ENCODE measurements at places on chromosomes 3 and 15. TPM values are rescaled to one million over a fixed set of nuclear protein-coding genes. Genes with fewer than 3 reads are reported as not detected.

DNA sequence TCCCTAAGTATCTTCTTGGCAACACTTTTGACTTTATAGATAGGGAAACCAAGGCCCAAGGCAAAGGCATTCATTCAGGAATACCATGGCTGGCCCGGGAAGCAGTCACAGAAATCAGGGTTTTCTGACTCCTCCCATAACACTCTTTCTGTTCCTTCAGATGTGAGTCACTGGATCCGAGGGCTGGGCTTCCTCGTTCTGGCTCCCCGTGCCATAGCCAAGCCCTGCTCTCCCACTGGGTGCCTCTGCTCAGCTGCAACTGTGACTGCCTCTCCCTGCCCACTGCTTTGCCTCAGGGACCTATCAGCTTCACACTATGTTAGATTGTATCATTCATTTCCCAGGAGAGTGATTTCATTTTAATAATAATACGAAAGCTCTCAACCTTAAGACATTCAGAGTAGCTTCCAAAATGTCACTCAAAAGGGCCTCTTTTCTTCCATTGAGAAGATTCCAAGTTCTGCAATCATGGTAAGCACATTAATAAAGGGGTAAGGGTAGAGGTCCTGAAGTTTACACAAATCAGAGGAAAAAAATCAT, 50.2 kb downstream of the GABRB3 start:
- no peak for DNase-seq

GRCh38 chr3:148962513-148962912, 28.8 kb upstream of the GYG1 start:
- DNase-seq, result peak; percentile 71

DNA sequence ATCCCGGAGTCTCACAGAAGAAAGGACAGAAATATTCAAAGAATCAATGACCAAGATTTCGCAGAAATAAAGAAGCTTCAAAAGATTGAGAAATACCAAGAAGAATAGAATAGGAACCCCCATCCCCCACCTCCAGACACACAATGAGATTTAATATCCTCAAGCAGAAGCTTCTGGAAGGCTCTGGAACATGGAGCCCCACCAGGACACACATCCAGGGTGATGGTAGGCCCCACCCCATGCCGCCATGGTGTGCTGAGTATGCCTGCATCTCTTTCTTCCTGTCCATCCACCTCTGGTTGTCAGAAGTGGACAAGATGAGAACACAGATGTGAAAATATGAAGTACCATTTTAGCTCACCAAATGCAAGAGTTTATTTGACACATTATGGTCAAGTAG, 19.3 kb downstream of the PRR23E start:
- DNase-seq, result peak; percentile 20

- no peak for DNase-seq
Observed at GRCh38 chr3:55147856-55148720, 220.2 kb upstream of the LRTM1 start.

- DNase-seq, result no peak
Observed at GRCh38 chr3:135558906-135559305, 406.6 kb upstream of the PPP2R3A start.

CISH gene
- total RNA-seq, result 1.6 TPM

DNA sequence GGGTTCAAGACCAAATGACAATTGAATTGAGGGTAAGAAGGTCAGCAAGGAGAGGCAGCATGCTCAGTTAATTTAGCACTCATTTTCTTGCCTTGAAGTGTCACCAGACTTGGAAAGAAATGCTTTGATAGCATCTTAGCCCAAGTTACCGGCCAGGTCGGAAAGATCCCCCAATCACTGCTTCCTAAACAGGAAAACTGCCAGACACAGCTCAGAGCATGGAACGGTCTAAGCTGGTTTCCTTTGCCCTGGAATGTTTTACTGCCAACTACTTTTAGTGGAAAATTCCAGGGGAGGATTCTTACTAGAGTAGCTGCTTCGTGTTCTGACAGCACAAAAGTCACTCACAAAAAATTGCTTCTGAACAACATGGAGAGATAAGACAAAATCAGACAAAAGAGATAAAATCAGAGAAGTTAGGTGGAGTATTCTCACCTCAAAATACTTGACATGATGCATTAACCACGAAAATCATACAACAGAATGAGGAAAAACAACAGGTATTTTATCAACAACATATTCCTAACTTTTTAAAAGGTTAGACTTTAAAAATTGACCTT, 65.5 kb downstream of the CCR4 start:
- no peak for DNase-seq

SATB1 gene
- 8.9 TPM for total RNA-seq

Measured in H7 (cell line).